ENCODE measurements at places on chromosomes 5 and 9.

DNA sequence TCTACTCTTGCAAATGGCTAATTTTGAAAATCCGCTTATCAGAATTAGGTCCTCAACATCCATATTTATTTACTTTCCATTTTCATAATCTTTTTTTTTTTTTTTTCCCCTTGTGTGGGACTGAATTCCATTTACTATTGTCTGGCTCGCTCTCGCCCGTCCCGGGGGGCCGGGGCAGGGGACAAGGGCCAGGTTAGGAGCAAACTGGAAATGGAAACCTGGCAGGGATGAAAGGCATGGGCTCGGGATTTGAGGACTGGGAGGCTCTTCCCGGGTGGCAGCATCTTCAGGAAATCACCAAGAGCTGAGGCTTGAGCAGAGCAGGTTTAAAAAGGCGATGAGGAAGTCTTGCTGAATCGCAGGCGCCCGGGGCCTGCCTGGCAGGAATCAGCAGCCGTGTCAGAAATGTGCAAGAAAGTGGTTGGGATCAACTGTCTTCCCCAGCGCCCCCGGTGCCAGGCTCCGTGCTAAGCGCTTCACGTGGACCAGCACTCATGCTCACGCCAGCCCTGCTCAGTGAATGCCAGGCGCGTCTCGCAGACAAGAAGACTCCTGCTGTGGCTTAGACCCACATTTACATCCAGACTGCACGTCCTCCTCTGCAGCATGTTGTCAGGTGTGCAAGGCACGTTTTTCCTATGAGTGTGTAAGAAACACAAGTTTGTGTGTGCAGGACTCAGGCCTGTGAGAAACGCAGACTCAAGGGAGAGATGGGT, 66.3 kb upstream of the UNC5A start:
- DNase-seq: no peak

DNA sequence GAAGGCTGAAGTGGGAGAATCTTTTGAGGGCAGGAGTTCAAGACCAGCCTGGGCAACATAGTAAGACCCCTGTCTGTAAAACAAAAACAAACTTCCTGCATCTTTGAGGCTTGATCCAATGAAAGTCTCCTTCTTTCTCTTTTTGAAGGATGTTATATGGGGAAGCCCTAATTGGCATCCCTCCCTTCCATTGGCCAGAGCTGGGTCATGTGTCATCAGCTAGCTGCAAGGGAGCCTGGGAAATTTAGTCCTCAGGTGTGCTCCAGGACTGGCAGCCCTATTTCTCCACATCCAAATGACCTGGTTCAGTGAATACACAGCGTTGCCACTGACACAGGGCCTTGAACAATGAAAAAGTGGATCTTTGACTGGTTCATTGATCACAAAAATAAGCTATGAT, 9.0 kb upstream of the IER5L start:
- DNase-seq: no peak

GRCh38 chr5:158351485-158352125, 492.7 kb upstream of the CLINT1 start:
- no peak for DNase-seq

DNA sequence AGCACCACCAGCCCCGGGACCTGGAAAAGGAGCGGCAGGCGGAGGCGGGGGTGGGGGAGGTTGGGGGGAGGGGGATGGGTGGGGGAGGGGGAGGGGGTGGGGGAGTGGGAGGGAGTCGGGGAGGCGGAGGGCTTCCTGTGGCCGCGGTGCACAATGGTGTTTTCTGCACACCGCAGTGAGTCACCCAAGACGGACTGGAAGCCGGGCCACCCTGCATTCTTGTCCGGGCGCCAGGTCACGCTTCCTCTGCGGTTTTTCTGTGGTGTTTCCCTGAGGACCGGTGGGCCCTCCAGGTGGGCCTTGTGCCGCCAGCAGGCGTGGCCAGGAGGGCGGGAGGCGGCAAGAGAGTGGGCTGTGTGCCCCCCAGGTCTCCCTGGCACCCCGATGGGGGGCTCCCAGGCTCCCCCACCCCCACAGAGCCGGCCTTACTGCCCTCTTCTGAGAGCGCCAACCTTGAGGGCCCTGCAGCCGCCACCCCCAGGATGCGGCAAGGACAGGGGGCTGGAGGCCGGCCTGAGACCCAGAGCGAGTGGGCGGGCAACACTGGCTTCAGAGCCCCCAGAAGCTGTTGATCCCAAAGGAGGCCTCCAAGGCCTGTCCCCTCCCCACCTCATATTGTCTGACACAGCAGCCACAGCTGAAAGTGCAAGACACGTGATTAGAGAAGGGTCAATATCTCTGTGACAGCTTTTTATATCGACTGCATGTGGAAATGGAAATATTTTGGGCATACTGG, 11.1 kb downstream of the EXD3 start:
- peak; percentile 39 for DNase-seq

DNA sequence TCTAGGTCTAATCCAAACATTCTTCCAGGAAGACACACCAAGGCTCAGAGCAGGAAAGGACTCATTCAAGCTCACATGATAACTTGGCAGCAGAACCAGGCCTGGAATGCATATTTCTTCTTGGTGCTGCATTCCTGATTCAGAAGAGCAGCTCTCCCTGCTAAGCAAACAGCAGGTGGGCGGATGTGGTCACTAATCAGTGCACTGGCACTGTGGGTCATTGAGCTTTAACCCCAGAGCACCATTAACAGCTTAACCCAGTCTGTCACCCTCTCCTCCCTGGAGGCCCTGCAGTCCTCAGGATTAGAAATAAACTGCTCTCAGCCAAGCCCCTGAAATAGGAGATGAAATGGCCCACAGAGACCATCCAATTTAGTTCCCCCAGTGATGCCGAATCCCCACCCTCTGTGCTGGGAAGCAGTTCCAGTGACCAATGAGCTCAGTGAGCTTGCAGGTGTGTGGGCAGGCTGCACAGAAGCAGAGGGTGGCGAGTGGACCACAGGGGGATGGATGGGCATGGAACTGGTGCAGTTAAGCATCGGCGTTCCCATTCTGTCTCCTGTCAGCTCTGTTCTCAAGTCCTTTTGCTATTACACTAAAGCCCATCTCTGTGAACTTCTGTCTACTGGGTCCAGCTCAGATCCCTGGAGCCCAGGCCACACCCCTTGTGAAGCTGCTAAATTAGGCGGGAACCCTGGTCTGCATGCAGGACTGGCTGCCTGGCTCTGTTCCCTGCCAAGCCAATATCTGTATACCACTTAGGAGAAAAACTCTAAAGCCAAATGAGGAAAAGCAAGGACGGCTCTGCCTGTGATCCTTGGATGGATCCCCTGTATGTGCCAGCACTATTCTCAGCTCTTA, 16.6 kb upstream of the MEGF9 start:
- DNase-seq: no peak

- no peak for DNase-seq
These were observed 716.0 kb upstream of the CHD1 start for GRCh38 chr5:99644822-99645221.

GRCh38 chr9:124964604-124965003, 23.7 kb upstream of the GOLGA1 start:
- DNase-seq: no peak

Measured in stimulated activated CD4-positive, alpha-beta T cell treated with anti-CD3 and anti-CD28 coated beads, Interleukin-4, amount 100 ng/mL, for 24 hours (primary cell).